Activated CD4-positive, alpha-beta T cell treated with anti-CD3 and anti-CD28 coated beads for 24 hours (primary cell): ENCODE measurements at places on chromosomes 1 and 21.

DNA sequence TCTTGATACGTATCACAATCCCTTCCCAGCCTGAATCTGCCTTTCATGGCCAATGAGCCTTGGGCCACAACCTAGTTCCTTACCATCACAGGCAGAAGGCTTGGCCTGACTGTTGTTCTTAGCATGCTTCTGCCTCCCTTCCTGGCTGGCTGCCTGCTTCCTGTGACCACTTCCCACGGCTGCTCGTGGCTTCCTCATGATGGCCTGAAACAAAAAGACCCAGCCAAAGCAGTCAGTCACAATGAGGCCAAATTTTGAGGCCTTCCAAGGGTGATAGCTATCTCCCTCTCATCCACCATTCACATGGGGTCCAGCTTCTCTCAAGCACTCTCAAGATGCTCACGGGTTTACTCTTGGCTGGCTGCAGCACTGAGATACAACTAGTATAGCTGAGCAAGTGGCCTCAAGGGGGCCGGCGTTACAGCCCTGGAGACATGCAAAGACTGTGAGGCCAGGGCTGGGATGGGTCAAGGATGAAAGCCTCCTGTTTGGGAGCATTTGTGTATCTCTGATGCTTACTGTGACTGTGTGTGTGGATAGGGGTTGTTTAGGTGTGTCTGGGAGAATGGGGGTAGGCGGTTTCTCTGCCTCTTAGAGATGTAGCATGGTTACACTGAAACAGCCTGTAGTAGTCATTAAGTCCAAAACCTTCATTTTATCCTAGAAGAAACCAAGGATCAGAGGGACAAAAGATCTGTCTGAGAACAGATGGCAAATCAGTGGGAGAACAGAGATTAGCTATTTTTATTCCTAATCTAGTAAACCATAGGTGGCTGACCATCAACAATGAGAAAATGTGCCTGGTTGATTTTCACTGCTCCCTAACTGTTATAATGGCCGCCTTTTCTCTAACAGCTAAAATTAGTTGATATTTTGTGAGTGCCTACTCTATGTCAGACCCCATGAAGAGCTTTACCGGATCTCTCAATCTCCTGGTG, 5.4 kb upstream of the TOE1 start:
- DNase-seq, result no peak

DNA sequence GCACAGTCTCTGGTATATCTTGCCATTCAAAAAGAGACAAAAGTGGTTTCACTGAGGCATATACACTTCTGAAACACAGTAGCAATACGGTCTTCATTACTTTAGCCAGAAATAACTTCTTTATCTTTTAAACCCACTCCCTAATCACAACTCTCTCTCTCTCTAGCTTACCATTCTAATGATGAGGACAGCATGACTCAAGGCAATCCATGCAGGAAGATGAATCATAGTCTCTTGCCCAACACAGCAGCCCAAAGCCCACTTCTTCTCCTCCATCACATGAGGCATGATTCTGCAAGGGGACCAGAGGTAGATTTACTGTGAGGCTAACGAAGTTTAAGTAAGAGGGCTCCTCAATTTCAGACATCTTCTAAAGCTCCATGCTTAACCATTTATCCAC, 285.0 kb upstream of the NR5A2 start:
- no peak for DNase-seq

- DNase-seq, result no peak
These were observed 40.4 kb downstream of the EIF2B3 start for GRCh38 chr1:44945967-44946366.

DNA sequence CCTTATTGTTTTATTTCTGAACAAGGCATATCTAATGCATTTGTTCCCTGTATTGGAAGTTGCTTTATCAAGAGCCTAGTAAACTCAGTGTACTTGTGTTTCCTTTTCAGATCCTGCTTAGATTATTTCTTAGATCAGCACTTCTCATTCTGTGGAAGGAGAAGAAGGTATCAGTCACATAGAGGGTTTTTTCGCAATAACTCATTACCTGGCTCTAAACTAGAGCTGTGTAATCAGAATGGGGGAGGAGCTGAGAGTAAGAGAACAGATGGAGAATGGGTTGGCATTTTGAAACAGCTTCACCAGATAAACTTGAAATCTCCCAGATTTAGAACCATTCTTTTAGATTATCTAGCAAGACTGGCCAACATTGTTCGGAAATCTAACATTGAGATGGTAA, 11.0 kb downstream of the AHCYL1 start:
- DNase-seq, result no peak

DNA sequence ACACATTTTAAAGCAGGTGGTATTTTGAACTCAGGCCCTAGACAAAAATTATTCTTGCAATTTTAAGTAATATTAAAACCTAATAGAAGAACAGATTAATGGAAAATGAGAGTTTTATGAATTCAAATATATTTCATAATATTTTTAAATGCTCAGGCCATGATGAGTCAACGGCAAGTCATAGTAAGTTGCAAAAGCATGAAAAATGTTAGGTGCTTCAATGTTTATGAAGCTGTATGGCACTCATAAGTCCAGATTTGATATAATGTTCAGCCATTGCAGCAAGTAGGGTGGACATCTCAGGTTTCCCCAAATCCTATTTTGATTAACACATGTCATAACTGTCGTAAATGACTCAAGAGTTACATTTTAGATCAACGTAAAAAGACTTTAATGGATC, 112.6 kb downstream of the GRIK1 start:
- DNase-seq, result no peak

DNA sequence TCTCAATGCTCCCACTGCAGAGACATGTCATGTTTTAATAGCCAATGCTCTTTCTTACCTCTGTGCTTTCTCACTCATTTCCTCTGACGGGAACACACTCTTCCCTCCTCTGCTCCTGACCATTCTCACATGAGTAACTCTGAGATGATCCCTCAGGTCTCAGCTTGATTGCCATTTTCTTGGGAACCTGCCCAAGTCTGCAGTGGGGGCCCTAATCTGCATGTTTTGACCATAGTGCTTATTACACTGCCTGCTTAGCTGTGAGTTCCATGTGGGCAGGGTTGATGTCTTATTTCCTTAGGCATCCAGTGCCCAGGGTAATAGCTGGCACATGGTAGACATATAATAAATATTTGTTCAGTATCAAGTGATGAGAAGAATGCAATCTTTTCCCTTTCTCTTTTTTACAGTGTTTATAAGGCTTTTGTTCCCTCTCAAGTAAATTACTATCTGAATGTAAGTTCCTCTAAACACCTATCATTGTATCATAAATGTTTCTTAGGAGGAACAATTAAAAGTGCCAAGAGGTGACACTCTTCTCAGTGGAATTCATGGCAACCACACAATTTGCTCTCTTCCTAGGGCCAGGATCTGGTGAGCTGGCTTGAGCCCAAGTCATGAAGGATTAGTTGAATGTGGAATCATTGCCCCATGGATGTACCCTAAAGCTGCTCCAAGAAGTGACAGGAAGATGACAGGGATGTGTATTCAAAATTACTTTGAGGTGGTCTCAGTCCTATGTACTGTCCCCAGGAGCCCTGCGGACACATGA, 485.4 kb upstream of the USP24 start:
- DNase-seq, result no peak

GRCh38 chr1:203268901-203269653, 36.2 kb upstream of the BTG2 start:
- no peak for DNase-seq

- DNase-seq, result no peak
These were observed 76.5 kb downstream of the VWA5B1 start for GRCh38 chr1:20367116-20367585.

- DNase-seq, result no peak
These were observed 24.7 kb upstream of the MYCL start for GRCh38 chr1:39926343-39926793.

GRCh38 chr1:45876000-45876617, 72.7 kb downstream of the MAST2 start:
- no peak for DNase-seq

DNA sequence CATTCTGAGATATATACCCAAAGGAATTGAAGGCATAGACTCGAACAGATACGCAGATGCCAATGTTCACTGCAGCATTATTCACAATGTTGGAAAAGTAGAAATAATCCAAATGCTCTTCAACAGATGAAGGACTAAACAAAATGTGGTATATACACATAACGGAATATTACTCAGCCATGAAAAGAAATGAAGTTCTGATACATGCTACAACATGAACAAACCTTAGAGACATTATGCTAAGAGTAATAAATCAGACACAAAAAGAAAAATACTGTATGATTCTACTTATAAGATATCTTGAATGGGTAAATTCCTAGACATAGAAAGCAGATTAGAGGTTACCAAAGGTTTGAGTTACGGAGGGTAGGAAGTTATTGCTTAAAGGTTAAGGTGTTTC, 57.9 kb downstream of the SLC25A24 start:
- no peak for DNase-seq

- no peak for DNase-seq
These were observed 556.1 kb downstream of the RWDD3 start for GRCh38 chr1:95790136-95790535.

DNA sequence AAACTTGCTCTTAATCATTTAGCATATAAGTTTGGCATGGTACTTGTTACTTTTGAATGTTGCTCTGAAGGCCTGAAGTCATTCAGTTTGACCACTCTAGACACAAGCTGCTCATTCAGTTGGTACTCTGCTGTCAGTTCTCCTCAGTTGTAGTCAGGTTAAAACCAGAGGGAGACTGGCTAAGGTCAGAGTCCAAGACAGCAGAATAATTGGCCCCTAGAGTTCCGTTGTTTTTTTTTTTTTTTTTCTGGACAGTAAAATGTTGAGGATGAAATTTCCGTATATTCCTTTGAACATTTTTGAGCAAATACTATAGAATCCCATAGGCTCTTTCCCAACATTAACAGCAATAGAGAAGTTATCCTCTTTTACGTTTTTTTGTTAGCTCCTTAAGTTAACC, 9.4 kb downstream of the ZBTB40 start:
- DNase-seq, result no peak

GRCh38 chr1:203406446-203407045, 55.6 kb upstream of the FMOD start:
- DNase-seq, result no peak

GRCh38 chr1:3000214-3000613, 21.1 kb upstream of the ACTRT2 start:
- no peak for DNase-seq

DNA sequence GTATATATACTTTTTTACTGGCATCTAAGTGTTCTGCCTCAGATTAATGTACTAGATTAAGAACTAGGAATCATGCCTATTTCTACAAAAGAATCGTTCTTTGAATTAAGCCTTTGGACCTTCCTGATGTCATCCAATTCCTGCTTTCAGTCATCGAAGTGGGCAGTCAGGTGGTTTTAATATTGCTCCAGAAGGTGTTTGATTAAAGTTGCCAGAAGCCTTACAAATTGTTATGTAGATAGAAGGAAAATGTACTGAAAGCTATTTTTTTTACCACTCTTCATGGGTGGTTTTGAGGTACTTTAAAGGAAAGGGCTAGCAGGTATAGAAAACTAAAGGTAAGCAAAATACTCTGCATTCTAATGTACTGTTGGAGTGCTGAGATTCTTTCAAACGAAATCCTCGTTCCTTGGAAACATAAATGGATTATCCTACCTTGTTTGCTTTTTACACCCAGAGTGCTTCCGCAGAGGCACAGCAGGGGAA, 716 bp downstream of the CTBS start:
- DNase-seq, result no peak

DNA sequence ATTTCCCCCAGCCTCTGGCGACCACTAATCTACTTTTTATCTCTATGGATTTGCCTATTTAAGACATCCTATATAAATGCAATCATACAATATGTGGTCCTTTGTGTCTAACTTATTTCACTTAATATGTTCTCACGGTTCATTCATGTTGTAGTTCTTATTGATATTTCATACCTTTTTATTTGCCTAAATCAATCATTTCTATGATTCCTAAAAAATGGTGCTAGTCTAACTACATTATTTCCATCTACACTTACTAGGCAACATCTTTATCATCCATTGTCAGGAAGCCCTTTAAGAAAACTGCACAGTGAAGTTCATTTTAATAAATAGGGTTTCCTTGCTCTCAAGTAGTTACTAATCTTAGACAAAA, 380 bp upstream of the FBXO28 start:
- DNase-seq, result no peak

DNA sequence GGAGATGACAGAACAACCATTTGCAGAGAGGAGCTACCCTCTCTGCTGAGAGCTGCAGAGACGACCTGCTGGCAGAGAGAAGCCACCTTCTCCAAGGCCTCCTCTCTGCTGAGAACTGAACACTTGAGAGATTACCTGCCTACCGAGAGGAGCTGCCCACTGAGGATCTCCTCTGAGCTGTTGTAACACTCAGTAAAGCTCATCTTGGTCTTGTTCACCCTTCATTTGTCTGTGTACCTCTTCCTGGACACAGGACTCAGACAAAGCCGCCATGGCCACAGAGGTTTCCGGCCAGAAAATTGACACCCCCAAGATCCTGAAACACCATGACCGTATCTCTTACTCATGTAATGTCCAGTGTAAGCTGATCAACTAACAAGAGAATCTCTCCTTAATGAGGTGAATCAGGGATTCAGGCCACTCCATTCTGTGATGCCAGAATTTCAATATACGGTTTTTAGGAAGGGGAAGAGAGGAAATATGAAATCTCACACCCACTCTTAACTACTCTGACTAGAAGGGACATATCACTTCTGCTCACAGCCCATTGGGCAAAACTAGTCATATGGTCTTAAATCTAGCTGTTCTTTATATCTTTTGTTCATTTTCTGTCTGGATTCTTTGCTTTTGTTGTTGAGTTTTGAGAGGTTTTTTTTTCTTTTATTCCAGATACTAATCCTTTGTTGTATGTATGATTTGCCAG, 83.8 kb downstream of the RHOU start:
- no peak for DNase-seq

GRCh38 chr1:62676611-62677356, 11.4 kb downstream of the DOCK7 start:
- DNase-seq, result no peak

DNA sequence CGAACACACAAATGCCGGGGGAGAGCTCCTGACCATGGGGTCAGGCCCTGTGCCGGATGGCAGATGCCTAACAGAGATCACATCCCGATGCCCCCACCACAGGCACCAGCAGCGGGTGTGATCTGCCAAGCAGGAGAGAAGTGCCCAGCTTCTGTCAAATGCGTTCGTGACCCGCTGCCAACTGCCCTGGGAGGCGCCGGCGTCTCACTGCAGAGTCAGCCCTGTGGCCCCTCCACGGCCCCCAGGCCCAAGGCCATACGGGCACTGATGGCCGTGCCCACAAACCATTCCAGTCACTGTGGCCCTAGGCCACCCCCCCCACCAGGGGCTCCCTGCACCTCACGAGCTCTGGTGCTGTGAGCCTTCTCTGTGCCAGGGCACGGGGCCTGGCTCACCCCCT, 8.0 kb downstream of the CFAP410 start:
- DNase-seq, result no peak

GRCh38 chr1:53366901-53367502, 39.1 kb upstream of the LRP8 start:
- no peak for DNase-seq

GRCh38 chr1:152806576-152806975, at the start of gene LCE1C:
LCE1C (minus strand) TSS chr1:152806651; CDS start chr1:152805478, 1,173 bp downstream.
- no peak for DNase-seq

- DNase-seq, result no peak
These were observed 186.7 kb downstream of the TOMM20 start for GRCh38 chr1:234942012-234942332.
